ENCODE measurements at places on chromosomes 2 and 18. TPM values are rescaled to one million over a fixed set of nuclear protein-coding genes. Genes with fewer than 3 reads are reported as not detected.

The RASGRP3 gene
- 9.9 TPM for total RNA-seq

The CLEC4F gene
- 0.19 TPM for total RNA-seq

The MOCOS gene
- total RNA-seq: 27.0 TPM

The ZSWIM2 gene
- not detected for total RNA-seq

The PDE1A gene
- total RNA-seq: 5.2 TPM

The GATA6 gene
- 6.6 TPM for total RNA-seq

The LHCGR gene
- total RNA-seq: not detected

The KIF3C gene
- total RNA-seq: 0.67 TPM

- no peak for DNase-seq
Measured at GRCh38 chr2:8510519-8510918, 171.3 kb upstream of the ID2 start.

DNA sequence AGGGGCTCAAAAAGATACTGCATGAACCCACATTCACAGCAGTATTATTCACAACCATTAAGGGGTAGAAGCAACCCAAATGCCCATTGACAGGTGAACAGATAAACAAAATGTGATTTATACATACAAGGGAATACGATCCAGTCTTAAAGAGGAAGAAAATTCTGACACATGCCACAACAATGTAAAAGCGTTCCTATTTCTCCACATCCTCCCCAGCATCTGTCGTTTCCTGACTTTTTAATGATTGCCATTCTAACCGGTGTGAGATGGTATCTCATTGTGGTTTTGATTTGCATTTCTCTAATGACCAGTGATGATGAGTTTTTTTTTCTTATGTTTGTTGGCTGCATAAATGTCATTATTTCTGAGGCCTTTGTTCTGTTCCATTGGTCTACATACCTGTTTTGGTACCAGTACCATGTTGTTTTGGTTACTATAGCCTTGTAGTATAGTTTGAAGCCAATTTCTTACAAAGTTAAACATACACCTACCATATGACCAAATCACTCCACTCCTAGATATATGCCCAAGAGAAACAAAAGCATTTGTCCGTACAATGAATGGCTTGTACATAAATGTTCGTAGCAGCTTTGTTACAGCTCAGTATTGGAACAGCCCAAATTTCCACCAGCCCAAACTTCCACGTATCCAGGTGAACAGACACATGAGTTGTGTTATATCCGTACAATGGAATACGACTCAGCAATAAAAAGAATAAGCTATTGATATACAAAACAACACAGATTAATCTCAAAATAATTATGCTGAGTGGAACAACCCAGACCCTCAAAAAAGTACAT is 85.1 kb downstream of the TMEM131 start:
- DNase-seq: no peak

DNA sequence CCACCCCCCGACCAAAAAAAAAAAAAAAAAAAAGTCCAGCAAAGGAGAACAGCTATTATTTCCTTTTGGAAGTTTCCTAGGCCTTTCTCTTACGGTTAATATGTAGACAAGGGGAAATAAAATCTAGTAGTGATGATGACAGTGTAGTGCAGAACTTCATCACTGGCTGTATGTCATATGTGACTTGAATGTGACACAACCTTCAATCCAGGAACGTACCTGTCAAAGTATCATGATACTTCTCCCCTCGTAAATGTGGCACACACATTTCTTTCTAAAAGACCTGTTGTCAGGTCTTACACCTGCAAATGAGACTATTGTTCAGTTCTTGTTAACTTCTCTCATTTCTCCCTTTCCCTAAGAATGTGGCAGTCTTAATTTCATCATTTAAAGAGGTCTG is 173.5 kb downstream of the PRPF40A start:
- DNase-seq: no peak

DNA sequence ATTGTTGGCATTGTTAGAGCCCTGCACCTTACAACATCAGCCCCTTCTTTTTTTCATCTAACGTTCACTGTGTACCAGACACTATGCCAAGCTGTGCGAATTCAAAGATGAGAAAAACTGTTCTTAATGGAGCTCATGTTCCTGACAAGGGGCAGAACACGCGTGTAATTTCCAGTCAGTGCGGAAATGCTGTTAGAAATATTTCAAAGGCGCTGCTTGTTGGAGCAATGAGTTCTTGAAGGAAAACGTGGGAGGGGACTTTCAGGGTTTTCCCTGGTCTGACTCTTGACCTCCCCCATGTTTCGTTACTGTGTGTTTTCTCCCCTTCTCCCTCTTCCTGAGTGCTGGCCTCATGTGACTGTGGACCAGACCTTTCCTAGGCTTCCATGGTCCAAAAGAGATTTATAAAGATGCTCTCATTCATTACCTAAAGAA is 1.5 kb downstream of the MTHFD2 start:
- DNase-seq: no peak

GRCh38 chr2:203022751-203023150 is 8.1 kb downstream of the NBEAL1 start:
- DNase-seq: no peak

- DNase-seq: no peak
Measured at GRCh38 chr2:121196132-121196848, 88.7 kb downstream of the TFCP2L1 start.

DNA sequence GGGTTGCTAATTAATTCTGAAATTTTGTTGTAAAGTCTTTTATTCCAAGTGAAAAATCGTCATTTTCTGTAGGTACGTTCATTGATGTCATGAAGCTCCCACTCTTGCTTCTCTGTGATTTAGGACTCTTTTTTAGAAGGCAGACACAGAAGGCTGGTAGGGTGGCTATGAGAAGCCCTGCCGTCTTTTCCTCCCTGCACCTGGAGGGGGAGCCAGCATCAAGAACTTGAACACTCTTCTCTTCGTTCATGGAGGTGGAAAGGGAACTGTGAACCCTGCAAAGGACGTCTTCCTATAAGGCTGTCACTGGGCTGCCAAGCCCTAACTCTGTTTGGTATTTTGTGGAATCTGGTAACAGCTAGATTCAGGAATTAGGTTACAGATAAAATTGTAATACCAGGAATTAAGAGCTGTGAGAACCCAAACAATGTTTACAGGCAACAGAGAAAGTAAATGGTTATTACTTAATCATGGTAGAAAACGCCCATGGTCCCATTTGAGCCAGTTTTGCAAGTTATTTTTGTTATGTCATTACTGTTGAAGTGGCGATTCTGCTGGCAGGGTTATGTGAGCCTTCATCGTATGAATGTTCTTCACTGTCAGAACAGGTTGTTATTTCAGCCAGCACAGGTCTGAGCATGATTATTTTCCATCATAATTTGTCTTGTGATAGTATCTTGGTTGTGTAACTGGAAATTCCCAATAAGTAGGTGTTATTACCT is 112.2 kb downstream of the OSBPL6 start:
- peak; percentile 44 for DNase-seq

GRCh38 chr2:201649442-201649841 is 6.1 kb upstream of the TMEM237 start:
- DNase-seq: no peak

GRCh38 chr2:233973786-233974185 is 56.6 kb downstream of the TRPM8 start:
- no peak for DNase-seq

DNA sequence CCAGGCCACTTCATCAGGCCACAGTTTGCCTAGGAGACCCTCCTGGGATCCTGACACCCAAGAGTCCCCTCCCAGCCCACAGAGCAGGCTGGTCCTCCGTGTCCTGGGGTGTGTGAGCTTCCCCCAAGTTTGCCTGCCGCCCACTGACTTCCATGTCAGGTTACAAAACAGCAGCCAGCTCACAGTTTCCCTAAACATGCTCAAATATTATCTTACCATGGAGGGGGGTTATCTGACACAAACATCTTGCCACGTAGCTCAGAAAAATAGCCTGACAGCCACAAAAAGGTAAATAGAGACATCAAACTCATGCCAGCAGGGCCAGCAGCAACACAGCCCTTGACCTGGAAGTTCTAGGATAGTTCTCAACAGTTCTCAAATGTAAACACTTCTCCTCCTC is 346.5 kb downstream of the TNS1 start:
- DNase-seq: no peak

- no peak for DNase-seq
Measured at GRCh38 chr2:237213315-237214022, 127.8 kb downstream of the COPS8 start.

GRCh38 chr2:111671426-111672150 is 212.4 kb downstream of the ANAPC1 start:
- peak; percentile 57 for DNase-seq

DNA sequence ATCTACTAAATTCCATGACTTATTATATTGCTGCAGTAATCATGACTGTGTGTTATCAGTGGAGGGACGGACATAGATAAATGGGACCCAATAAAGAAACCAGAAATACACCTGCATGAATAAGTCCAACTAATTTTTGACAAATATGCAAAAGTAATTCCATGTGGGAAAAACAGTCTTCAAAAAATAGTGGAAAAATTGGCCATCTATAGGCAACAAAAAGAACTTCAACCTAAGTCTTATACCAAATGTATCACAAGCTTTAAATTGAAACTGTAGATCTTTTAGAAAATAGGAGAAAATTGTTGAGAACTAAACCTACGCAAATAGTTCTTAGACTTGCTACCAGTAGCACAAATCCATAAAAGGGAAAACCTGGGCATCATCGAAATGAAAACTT is 376.2 kb downstream of the NCKAP5 start:
- DNase-seq: no peak

DNA sequence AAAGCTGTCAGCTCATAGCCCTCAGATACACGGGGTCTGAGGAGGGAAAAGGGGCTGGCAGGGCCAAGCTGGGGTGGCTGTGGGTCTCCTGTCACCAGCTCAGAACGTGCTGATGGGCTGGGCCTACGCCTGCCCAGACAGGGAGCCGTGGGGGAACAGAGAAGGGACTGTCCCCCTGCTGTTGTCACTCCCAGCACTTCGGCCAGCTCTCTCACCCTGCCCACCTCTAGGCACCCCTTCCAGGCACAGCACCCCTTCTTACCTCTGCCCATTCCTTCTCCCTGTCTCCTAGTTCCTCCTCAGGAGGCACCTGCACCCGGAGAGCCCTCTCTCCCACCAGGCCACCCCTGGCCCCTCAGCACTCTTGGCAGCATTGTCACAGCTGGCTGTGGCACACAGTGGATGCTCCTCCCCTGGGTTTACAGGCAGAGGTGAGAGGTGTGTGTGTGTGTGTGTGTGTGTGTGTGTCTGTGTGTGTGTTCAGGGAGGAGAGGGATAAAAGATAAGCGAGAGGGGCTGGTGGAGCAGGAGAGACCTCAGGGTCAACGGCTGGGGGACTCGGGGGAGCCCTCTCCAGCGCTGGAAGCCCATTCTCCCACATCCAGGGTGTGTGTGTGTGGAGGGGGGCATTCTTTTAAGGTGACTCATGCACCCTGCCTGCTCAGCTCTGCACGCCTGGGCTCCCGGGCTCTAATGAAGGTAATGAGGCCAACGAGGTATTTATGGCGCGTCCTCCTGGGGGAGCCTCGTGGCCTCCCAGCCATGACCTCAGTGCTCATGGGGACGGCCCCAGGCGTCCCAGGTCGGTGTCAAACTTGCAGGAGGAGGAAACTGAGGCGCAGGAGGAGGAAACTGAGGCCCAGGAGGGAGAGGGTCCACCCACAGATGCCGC is 66.1 kb upstream of the SMAD7 start:
- peak; percentile 21 for DNase-seq

DNA sequence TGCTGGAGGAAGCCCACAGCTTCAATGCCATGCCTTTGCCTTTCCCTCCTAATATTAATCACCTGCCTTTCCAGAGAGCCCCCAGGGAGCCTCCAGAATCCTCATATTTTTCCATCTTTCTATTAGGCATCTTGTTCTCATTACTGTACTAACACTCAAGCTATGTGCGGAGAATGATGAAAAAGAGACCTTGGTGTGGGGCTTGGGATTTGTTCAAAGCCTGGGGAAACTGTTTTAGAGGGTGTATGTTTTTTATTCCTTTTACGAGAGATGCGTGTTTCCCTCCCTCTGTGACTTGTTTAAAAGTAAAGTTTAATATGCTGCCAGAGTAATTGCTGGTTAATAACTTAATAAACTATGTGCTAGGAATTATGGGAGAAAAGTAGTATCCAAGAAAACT is 102.4 kb upstream of the ZFP36L2 start:
- no peak for DNase-seq

DNA sequence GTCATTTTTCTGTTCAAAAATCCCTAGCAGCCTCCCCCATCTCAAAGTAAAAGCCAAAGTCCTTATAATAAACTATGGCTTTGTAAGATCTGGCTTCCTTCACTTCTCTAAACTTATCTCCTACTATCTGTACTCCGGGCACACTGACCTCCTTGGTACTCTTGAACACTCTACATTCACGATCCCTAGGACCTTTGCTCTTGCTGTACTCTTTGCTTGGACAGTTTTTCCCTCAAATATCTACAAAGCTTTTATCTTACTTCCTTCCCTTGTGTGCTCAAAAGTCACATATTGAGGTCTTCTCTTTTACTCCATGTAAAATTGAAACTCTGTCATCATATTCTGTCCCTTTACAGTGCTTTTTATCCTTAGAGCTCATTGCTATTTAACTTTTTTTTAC is 616.6 kb downstream of the IRS1 start:
- DNase-seq: no peak

- no peak for DNase-seq
Measured at GRCh38 chr2:71181316-71181715, 45.6 kb downstream of the PAIP2B start.

GRCh38 chr2:96325884-96326255 is 753 bp downstream of the ITPRIPL1 start:
- DNase-seq: no peak

- no peak for DNase-seq
Measured at GRCh38 chr2:25243995-25244394, 75.6 kb upstream of the POMC start.

GRCh38 chr2:177246000-177246399 is 18.5 kb downstream of the NFE2L2 start:
- no peak for DNase-seq

DNA sequence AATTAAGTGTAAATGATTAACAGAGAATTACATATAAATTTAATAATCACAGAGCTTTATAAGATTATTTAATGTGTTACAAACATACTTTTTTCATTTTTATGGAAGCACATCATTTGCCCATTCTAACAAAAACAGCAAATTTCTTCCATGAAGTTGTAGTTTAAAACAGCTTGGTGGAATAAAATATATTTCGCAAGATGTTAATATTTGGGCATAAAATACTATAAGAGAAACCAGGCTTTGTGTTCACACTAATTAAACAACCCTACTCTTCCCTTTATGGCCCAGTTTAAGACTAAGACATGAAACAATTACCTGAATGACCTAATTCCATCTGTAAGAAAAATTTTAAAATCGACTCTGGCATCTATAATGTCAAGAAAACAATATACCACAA is 69.4 kb downstream of the LNPK start:
- DNase-seq: no peak

DNA sequence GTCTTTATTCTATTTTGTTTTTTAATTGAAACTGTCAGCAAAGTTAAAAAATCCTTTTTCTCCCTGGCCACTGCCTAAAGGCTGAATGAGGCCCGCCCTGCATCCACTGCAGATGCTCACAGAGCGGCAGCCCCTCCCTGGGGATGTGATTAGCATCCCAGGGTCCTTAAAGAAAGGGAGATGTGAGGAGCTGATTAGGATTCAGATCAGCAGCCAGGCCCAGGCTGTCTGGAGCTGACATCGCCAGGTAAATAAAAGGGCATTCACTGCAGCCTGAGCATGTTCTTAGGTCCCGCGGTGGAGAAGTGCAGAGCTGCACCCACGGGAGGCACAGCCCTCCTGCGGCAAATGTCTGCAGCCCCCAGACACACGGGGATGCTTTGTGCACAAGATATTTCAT is 83.8 kb downstream of the LONRF2 start:
- DNase-seq: no peak

Data from liver (tissue), 10 donors.